ENCODE measurements at places on chromosomes 7 and 10.

DNA sequence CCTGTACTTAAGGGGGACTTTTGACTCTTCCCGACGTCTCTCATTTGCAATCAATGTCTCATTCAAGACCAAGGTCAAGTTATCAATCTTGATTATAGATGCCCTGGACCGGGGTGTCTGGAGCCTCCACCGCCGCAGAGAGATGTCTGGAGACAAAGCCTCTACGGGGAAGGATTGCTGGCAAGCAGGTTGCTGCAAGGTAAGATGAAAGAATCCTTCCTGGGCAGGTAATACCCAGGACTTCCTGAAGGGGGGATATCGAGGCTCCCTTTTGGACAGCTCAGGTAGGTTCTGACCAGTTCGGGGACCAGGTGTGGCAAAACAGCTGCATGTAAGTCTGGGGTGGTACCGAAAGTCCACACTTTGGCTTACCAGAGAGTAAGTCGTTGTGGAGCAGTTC, 12.5 kb upstream of the CUX1 start:
- DNase-seq, result no peak

GRCh38 chr7:46461334-46461777, 540.3 kb upstream of the IGFBP3 start:
- DNase-seq, result no peak

DNA sequence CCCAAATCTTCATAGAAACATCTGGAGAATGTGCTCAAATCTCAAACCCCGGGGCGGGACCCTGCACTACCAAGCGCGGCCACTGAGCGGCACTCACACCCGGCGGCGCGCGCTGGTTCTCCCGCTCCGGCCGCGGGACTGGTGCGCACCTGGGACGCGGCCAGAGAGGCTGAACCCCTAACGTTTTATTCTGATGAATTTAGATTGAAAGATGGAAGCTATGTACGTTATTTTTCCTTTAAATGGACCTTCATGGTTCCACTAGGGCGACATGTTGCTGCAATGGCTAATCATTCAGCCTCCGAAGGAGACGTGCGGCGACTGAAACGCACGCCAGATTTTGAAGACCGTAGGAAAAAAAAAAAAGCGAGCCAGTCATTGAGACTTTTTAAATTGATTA, 107.0 kb upstream of the INSIG1 start:
- peak; percentile 18 for DNase-seq

DNA sequence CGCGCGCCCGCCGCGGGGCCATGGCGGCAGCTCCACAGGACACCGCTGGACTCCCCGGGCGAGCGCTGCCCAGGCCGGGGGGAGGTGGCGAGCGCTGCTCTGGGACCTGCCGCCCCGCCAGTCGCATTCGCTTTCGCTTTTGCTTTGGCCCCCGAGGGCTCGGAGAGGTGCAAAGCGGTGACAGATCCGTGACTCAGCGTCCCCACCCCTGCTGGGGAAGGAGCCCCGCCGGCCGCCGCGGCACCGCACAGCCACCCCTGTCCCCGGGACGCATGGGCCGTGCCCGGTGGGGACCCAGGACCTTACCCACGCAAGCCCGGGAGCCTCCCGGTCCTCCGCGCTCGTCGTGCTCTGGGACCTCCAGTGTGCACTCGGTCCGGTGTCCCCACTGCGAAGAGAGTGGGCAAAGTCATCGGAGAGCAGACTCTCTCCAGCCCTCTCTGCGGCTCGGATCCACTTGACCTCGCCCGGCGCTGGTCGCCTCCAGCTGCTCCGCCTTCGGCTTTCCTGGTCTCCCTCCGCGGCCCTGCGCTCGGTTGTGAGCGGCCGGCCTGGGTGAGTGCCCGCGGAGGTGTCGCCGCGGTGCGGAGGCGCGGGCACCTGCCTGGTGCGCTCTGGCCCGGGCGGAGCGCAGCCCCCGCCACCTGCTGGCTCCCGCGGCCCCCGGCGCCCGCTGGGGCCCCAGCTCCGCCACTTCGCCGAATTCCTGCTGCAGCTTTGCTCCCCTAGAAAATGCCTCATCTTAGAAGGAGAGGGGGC, at the start of gene IL15RA:
Gene IL15RA (minus strand): TSS at position 73 of the 759 bp plus-strand sequence. CDS start 51 bp downstream, at position 22.
- DNase-seq, result peak; percentile 85

DNA sequence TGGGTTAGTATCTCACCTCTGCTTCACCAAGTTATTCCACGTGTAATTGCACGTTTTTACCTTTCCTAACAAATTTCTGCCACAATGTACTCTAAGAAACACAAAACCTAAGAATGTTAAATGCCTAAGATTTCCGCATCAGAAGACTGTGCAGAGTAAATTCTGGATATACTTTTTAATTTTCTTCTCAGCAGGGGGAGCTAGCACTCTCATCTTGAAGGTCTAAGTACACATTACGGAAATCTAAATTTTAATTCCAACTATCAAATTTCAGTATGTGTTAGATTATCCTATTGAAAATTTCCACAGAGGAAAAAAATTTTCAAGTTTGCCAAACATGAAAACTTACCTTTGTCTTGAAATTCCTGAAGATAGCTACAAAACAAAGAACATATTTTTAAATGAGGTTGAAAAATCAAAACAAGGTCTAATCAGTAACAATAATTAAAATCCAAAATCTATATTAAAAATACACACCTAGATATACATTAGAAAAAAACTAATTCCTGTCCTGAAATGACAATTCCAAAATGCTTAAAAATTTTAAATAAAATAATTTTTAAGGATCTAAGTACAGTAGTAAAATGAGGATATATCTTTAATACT, 10.5 kb downstream of the SKAP2 start:
- DNase-seq, result no peak

DNA sequence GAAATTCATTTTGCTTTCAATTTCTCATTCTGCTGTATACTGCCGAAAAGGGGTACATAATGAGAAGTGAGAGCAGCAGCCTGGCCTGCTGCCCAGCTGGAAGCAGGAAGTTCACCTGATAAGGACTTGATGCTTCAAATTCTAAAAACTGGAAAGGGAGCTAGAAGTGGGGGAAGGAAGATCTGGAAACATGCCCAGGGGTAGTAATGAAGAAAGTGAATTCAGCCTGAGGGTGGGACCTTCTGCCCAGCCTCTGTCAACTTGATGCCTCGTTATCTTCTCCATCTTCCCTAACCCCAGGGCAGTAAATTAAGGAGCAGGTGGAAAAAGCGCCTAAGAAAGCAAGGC, 69.4 kb downstream of the ARMH3 start:
- no peak for DNase-seq

- no peak for DNase-seq
Observed at GRCh38 chr10:133058331-133059092, 29.2 kb upstream of the ADGRA1 start.

DNA sequence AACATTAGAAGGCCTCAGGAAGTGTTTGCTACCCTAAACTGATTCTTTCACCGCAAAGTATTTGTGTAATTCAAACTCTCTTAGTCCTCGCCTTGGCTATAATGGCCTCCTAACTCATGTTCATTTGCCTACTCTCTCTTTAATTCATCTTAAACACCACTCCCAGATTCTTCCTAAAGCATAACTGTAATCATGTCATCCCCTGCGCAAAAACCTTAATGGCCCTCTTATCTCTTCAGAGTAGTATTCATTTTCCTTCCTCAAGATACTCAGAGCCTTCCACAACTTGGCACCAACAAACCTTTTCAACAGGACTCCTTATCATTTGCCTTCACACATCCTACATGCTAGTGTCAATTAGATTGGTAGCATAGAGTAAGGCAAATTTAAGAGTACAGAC, 42.9 kb downstream of the CSTF2T start:
- DNase-seq, result no peak

- no peak for DNase-seq
Observed at GRCh38 chr7:92769394-92769699, 67.0 kb downstream of the CDK6 start.

GRCh38 chr10:46018453-46019176, 11.8 kb downstream of the NCOA4 start:
- no peak for DNase-seq

GRCh38 chr10:115857856-115858255, 415.1 kb downstream of the GFRA1 start:
- DNase-seq, result no peak

GRCh38 chr7:27083646-27084045, 12.2 kb downstream of the HOXA1 start:
- no peak for DNase-seq

- DNase-seq, result no peak
Observed at GRCh38 chr10:101783736-101784118, 481 bp upstream of the NPM3 start.

GRCh38 chr10:67115972-67116371, 190.1 kb downstream of the LRRTM3 start:
- DNase-seq, result no peak

GRCh38 chr7:33868166-33868565, 37.2 kb upstream of the BMPER start:
- no peak for DNase-seq

DNA sequence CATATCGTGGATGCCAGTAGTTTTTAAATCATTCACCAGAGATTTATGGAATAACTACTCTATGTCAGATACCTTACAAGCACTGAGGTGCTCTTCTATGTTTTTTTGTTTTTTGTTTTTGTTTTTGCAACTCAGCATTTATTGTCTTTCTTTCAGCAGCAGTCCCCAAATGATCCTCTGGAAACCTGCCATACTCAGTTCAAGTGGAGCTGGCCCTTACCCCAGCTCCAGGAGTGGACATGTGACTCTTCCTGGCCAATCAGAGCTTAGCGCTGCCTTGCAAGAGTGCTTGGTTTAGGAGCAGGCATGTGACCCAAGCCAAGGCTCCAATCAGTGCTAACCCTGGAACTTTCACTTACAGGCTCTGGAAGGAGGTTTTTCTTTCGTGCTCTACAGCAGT, 356.6 kb upstream of the ZMIZ1 start:
- DNase-seq, result no peak

GRCh38 chr7:157488281-157488680, 151.5 kb downstream of the DNAJB6 start:
- no peak for DNase-seq

- DNase-seq, result peak; percentile 54
Observed at GRCh38 chr7:98870121-98870651, 372 bp upstream of the TMEM130 start.

- no peak for DNase-seq
Observed at GRCh38 chr7:98862716-98863420, 6.9 kb downstream of the TMEM130 start.

DNA sequence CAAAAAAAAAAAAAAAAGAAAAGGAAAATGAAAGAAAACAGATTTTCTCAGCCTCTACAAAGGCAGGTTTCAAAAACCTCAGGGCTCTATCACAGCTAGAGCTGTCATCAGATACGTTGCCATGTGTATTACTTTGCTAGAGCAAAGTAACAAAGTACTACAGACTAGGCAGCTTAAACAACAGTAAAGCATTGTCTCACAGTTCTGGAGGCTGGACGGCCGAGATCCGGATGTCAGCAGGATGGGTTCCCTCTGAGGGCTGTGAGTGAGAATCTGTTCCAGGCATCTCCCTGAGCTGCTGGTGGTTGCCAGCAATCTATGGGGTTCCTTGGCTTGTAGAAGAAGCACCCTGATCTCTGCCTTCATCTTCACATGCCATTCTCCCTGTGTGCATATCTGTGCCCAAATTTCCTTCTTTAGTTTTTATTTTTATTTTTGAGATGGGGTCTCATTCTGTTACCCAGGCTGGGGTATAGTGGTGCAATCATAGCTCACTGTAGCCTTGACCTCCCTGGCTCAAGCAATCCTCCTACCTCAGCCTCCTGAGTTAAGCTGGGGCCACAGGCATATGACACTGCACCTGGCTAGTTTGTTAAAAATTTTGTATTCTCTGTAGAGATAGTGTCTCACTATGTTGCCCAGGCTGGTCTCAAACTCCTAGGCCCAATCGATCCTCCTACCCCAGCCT, 48.9 kb upstream of the KDM7A start:
- DNase-seq, result no peak

- DNase-seq, result no peak
Observed at GRCh38 chr10:78932861-78933260, 135.9 kb upstream of the ZMIZ1 start.

GRCh38 chr7:84970670-84971069, 216.2 kb downstream of the SEMA3D start:
- no peak for DNase-seq

DNA sequence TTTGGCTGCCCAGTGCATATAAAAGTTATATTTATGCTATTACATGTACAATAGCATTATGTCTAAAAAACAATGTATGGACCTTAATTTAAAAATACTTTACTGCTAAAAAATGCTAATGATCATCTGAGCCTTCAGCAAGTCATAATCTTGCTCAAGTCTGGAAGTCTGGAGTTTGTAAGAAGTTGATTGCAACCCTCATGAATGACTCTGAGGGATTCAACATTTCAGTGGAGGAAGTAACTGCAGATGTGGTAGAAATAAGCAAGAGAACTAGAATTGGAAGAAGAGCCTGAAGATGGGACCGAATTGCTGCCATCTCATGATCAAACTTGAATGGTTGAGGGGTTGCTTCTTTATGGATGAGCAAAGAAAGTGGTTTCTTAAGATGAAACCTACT, 13.0 kb upstream of the ADAMTS14 start:
- DNase-seq, result no peak

DNA sequence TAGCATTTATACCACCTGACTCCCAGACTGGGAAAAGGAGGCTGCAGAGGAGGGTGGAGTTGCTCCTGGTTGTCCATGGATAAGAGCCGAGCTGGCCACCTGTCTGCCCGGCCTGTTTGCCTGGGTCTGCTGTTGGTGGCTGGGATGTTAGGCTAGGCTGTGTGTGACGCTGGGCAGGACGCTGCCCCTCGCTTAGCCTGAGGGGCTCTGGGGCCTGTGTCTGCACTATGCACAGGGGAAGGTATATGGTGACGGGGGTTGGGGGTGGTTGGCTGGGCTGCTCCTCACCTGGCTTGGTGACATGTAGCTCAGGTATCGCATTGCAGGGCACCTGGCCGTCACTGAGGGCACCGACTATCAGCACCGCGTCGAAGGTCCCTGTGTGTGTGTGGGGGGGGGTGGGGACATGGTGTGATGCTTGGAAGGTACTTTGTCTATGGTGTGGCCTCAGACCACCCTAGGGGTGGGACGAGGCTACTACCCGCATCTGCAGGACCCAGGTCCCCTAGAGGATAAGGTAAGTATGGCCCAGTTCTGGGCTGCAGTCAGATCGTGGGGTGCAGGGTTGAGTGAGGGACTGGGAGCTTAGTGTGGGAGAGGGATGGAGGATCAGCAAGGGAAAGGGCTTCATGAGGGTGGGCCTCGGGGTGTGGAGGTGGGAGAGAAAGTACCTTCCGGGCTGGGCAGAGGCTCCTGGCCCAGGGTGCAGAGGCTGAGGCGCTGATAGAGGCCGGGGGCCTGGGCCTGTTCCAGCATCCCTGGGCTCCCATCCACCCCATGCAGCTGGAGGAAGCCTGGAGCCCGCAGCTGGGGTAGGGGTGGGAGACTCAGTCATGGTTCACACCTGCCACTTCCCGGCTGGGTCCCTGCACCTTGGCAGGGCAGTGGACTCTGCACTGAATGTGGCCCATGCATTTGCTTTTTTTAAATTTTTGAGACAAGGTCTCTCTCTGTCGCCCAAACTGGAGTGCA, 2.3 kb downstream of the METTL27 start:
- DNase-seq, result no peak

- DNase-seq, result no peak
Observed at GRCh38 chr10:98748298-98748697, 301.6 kb upstream of the HPS1 start.

DNA sequence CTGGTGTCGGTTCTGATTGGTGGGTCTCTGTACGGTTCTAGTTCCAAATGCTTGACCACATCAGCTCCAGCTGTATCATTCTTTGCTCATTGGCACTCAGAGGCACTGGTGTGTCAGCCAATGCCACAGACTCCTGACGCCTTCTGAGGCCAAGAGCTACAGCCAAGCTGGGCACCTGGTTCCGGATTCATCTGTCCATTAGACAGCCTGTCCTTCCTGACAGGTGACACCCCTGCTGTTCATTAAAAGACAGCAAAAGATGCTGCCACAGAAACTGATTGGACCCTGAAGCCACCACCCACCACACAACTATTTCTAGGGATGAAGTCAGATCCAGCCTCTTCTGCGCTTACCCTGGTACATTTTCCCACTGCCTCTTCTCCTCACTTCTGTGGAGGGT, 35.6 kb downstream of the COL13A1 start:
- no peak for DNase-seq
